Stimulated activated CD4-positive, alpha-beta T cell treated with anti-CD3 and anti-CD28 coated beads, TNF-alpha, amount 100 ng/mL, for 48 hours (primary cell): ENCODE measurements at places on chromosomes 7 and 10.

DNA sequence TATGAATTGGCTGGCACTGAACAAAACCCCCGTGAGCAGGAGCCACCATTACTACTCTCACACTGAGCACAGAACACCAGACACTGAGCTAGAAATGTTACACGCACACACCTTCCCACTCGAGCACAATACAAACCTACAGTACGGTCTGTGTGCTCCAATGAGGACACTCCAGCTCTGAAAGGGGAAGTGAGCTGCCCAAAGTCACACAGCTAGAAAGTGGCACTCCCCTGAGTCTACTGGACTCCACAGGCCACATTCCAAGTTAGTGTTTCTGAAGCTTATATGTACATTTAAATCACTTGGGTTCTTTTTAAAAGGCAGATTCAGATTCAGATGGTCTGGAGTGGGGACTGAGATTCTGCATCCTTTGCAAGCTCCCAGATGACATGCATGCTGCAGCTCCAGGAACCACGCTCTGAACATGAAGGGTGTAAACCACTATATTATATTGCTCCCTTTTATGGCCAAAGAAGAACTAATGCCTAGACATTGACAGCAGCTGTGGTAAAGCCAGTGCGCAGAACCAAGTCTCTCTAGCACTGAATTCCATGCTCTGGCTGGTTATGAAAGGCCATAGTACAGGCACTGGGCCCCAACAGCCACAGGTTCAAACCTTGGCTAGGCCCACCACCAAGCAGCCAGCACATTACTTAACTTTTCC lies 77.1 kb downstream of the FRMPD2 start:
- no peak for DNase-seq

GRCh38 chr10:120161111-120161510 lies 268.6 kb downstream of the SEC23IP start:
- DNase-seq = no peak

GRCh38 chr10:127906548-127907377 lies at the start of gene PTPRE:
Gene PTPRE (plus strand): TSS chr10:127907103. CDS start chr10:128040882, 133,779 bp downstream.
- peak; percentile 52 for DNase-seq

GRCh38 chr7:28297801-28298459 lies 114.4 kb upstream of the CREB5 start:
- no peak for DNase-seq

DNA sequence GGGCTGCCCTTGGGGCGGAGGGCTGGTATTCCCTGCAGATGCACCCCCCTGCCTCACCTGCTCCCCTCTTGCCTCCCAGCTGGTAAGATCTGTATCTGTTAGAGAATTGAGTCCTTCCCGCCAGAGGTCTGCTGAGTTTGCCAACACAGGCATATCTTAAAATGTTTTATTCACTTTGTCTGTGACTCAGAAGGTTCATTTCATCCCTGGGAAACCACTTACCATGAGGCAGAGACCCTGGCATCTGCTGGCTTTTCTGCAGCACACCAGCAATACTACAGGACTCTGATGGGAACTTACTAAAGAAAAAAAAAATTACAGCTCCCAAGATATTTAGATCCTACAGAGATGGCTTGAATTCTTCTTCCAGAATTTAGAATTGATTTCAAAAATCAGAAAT lies 131.3 kb downstream of the PLPP4 start:
- DNase-seq = no peak

- no peak for DNase-seq
These were observed 41.6 kb upstream of the CAMK2B start for GRCh38 chr7:44366986-44367385.

- DNase-seq = no peak
These were observed 36.7 kb upstream of the SLIT1 start for GRCh38 chr10:97222326-97222961.

DNA sequence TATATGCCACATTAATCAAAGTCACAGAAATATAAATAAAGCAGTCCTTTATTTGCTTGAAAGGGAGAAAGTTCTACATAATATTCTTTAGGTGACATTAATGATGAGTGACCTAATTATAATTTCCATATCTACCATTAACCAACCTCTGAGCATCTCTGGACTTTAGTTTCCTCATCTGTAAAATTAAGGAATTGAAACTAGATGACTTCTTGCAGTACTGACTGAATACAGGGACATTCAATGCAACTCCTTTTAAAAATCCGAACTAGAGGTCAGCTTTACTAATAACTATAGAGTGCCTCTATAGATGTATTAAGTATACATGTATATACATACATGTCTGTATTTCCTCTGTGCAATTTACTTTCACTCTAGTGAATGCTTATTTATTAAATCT lies 3.9 kb downstream of the FMC1 start:
- no peak for DNase-seq

DNA sequence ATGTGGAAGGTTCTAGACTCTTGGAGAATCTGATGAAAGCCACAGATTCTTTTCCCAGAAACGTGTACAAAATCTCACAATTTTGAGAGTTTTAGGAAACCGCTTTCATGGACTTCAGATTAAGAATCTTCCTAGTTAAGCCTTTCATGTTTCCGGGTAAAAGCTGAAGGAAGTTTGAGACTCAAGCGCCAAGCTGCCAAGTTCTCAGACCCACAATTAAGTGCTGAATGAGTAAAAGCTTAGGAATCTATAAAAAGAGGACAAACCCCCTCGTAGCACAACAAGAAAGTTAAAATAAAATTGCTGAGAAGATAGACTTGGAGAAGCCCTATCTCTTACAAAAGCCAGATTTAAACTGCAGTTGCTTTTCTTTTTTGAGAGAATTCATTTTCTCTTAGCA lies 99.6 kb downstream of the ST8SIA6 start:
- DNase-seq = no peak

DNA sequence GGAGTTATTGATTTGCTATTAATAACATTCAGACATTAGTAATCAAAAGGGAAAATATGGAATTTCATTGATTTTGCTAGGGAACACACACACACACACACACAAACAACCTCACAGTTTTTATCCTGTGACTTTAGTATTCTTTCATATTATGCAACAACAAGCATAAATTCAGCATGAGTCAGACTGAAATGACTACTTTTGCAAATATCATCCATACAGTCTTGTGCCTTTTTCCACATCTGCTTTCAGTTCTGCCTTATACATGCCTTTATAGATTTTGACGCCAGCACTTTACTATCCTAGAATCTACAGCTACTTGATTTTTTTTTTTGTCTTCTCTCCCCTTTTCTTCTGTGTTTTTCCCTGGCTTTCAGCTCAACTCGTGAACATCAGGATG lies 975.8 kb upstream of the LRRTM3 start:
- no peak for DNase-seq

- no peak for DNase-seq
These were observed 338.1 kb upstream of the SEMA3C start for GRCh38 chr7:81256991-81257390.

DNA sequence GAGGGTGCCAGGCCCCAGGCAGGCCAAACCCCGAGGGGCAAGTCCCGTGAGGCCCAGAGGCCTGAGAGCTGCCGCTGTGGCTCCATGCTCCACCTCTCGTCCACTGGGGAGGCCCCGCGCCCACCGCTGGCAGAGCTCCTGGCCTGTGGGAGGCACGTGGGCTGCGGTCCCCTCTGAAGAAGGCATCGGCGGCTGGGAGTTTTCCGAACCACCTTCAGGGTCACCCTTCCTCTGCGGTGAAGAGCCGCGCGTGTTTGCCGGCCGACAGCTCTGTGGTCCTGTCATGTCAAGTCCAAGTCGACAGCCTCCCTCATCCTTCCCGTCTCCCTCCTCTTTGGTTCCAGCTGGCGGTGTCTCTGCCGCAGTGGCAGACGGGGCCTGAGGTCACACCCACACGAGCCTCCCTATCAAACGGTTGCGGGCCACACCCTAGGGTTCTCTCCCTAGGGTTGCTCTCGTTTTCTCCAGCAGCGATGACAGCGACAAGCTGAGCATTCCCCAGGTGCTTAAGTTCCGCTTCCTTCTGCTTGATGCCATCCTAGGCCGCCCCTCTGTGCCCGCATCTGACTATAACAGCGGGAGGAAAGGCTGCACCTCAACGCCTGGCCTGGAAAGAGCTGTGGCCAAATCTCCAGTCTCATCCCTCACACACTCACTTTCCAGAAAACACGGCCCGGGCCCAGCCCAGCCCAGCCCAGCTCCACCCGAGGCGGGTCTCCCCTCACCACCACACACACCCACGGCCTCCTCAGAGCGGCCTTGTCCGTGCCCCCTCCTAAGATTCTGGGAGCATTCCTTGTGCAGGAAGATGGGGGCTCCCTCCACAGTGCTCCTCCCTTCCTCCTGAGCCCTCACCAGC lies 185.0 kb downstream of the ELFN1 start:
- DNase-seq = no peak

GRCh38 chr7:128831994-128832879 lies 2.0 kb downstream of the FLNC start:
- no peak for DNase-seq

GRCh38 chr10:132742167-132742836 lies 43.6 kb downstream of the NKX6-2 start:
- DNase-seq = no peak

DNA sequence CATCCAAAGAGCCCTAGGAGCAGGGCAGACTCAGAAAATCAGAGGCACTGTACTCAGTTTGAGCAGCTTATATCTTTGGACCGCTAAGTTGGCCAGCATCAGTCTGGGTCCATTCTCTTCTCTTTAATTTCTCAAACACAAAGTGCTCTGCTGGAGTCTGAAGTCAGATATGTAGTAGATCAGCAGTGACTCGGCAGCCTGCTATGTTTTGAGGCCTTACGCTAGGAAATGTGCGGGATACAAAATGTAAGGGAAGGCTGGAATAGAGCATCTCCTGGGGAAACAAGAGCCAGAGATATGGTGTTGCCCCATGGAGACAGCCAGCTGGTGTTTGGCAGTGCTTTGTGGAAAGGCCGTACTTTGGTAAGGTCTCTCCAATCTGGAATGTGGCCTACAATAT lies 60.6 kb upstream of the VKORC1L1 start:
- DNase-seq = no peak

GRCh38 chr10:108616559-108617285 lies 1306.6 kb downstream of the XPNPEP1 start:
- no peak for DNase-seq

DNA sequence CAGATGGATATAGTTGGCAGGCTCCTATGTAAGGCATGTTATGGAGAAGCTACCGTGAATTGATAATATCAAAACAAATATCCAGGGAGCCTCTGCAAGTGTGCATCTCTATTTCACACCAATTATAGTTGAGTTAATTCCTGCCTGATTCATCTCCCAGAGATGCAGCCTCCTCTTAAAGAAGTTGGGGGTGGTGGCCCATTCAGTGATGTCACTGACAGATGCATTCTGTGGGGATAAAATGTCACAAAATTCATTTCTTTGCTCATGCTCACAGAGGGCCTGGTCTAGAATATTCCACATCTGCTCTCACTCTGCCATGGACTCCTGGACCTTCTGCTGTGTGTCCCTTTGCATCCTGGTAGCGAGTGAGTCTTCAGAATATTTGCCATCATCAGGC lies 189.1 kb upstream of the PRSS1 start:
- no peak for DNase-seq

DNA sequence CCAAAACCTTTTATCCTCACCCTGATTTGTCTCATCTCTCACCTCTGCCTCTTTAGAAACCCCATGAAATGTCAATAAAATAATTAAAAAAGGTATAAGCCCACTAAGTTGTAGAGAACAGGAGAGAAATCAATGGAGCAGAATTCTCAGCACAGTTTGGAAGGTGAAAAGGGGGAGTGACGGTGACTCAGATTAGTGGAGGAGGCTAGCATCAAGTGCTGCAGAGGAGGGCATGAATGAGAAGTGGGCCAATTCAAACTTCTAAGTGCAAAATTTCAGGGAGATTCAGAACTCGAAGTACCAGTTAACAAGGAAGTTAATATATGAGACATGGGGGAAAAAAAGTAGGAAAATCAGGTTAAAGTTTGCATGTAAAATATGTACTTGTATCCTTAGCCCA lies 34.9 kb upstream of the ETV1 start:
- DNase-seq = no peak

DNA sequence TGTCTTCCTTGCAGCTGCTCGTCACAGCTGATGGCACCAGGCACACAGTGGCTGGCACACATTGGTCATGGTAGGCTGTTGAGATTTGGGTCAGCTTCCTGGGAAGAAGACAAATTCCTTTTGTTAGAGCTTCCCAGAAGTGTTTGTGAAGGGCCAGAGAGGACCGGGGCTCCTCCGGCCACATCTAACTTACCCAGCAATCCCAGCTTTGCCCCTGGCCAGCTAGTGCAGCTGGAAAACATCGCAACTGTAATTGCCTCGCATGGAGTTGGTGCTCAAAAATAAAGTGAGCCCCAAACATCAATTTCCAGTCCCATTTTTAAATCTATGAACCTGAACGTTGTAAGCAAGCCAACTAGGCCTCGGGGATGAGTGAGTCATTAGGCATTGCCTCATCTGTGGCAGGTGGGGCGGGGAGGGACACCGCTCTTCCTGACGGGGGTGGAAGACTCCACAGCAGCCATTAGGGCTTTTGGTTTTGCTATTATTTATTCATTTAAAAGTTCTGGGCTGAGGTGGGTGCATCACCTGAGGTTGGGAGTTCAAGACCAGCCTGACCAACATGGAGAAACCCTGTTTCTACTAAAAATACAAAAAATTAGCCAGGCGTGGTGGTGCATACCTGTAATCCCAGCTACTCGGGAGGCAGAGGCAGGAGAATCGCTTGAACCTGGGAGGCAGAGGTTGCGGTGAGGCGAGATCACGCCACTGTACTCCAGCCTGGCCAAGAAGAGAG lies 12.4 kb downstream of the CPA5 start:
- no peak for DNase-seq

DNA sequence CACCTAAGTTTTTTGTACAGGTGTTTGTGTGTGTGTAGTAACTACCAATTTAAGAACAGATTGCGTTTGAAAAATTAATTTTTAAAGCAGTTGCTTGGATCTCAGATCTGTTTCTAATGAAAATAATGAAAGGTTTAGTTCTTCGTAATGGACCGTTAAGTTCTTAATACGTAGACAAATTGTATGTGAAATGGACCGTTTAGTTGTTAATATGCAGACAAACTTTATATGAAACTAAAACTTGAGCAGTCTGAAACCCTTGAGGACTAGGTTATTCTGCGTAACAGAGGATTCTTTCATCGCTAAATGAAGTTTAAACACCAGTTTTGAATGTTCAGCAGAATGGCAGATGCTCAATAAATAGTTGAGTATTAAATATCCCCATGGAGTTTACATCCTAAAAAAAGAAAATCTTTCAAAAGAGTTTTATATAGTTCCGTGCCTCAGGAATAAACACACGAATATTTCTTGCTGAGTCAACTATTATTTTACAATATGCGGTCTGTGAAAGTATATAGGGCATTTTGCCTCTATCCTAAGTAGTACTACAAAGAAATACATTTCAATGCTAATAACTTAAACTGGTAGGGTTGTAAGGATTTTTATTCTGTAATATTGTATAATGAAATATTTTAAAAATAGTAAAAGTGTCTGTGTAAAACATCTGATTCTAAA lies 1.2 kb downstream of the DBF4 start:
- no peak for DNase-seq

GRCh38 chr10:124791547-124792348 lies at the start of gene EEF1AKMT2:
Gene EEF1AKMT2 (minus strand): TSS chr10:124791887. CDS start chr10:124791833, 54 bp downstream.
- DNase-seq = peak; percentile 60

GRCh38 chr10:22666287-22667092 lies 47.9 kb downstream of the PIP4K2A start:
- no peak for DNase-seq
